CD8-positive, alpha-beta memory T cell (primary cell): ENCODE measurements at places on chromosomes 5 and 9.

GRCh38 chr5:96220610-96221390 is 212.2 kb downstream of the PCSK1 start:
- DNase-seq, result no peak

GRCh38 chr9:37220971-37221370 is 100.6 kb downstream of the ZCCHC7 start:
- DNase-seq, result no peak

DNA sequence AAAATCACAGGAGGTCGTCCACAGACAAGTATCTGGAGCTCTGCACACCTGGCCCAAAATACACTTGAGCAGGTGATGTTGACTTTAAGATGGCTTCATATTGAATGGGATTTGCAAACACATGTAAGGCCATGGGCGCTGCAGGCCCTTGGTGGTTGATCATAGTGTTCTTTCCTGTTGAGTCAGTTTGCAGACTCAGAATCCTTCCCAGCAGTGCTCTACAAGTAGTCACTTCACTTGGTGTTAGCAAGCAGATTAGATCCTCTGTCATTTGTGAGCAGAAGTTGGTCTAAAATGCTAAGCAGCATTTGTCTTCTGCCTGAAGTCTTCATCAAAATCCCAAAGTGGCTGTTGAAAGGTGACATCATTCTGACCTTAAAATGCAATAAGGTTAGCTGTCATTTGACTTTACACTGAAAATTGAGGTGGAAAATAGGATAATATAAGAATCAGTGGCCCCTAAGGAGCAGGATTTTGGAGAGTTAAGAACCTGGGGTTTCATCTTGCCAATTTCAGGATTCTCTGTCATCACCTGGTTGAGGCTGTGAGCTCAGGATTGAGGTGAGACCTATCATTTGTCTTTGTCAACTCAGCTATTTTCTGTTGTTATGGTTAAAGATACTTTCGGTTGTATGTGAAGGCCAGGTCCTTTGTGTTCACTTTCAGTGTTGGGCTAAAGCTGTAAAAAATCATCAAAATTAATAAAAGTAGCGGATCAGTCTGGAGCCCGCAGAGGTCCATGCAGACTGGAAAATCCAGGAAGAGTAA is 114.5 kb downstream of the LRRC70 start:
- no peak for DNase-seq

DNA sequence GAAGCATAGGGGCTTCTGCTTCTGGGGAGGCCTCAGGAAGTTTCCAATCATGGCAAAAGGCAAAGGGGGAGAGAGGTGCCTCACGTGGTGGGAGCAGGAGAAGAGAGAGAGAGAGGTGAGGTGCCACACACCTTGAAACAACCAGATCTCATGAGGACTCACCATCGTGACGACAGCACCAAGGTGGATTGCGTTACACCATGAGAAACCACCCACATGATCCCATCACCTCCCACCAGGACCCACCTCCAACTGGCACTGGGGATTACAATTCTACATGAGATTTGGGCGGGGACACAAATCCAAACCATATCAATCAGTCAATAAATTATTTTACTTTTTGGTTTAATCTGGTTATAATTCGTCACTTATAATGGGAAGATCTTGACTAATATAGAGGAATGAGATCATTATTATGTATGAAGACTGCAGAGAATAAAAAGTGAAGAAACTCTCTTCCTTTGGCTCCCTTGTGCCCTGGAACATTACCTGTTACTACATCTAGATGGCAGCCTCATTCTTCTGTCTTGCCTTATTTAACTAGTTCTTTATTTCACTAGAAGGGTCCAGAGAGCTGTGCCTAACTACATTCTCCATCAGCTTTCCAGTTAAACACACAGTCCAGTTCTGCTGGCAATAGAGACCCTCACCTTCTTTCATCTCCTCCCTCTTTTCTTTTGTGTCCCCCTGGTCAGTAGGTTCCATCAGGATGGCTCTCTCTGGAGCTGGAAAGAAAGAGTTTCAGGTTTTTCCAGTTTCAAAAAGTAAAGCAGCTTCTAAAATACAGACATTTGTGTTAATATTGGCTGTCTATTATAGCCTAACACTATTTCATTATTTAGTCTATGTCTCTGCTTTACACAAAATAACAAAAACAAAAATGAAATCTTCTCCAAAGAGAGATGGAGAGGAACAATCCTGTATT is 21.7 kb upstream of the SPINK7 start:
- DNase-seq, result no peak

DNA sequence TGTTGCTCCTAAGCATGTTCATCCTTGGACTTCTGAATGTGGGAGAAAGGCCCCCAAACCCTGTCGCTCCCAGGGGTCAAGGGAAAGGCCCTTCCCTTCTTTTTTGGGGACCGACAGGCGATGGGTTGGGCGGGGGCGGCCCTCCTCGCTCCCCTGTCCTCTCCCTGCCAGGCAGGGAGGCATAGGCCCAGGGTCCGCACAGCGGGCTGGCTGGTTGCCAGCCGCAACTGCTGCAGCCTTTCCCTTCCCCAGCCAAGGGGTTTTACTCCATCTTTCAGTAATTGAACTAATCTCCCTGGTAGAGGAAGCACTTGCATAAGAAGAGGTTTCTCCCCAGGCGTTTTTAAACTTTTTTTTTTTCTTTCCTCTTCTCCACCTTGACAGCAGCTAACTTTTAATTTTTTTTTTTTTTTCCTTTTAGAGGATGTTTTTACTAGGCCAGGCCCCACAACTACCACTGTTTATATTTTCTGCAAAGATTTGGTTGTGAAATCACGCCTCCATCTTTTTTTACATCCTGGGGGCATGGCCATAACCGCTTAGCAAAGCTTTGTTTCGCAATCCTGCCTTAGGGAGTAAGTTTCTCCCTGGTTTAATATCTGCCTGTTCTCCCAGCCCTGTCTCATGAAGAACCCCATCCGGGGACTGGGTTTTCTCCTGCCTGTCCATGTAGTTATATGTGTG is 216.9 kb upstream of the ZNF608 start:
- no peak for DNase-seq

GRCh38 chr5:142864290-142865260 is 94.4 kb downstream of the ARHGAP26 start:
- DNase-seq, result no peak

DNA sequence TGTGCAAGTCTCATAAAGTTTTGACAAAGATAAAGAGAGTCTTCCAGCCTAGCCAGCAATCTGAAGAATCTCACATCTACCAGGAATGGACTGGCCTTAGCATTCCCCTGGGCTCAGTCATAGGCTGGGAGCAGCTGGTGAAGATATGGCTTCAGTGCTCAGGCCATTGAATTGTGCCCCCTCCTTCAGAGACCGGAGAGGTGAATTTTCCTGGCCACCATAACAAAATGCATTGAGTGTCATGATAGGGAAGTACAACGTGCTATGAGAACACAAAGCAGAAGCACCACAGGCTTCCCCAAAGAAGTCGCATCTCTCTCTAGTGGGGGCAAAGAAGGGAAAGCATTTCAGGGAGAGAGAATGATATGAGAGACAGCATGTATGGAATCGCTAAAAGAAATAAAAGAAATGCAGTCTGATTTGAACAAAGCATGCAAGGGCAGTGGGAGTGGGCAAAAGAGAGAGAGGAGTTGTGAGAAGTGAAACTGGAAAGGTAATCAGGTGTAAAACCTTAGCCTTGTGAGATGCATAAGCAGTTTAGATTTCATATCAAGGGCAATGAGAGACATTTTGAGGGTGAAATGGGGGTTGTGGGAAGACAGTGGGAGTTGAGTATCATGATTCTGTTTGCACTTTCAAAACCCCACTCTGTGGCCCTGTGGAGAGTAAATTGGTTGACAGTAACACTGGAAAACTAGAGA is 57.1 kb upstream of the NMUR2 start:
- DNase-seq, result no peak

- no peak for DNase-seq
Observed at GRCh38 chr9:114895521-114895991, 34.8 kb downstream of the TNFSF8 start.

- DNase-seq, result no peak
Observed at GRCh38 chr5:107634981-107635848, 35.5 kb downstream of the EFNA5 start.

DNA sequence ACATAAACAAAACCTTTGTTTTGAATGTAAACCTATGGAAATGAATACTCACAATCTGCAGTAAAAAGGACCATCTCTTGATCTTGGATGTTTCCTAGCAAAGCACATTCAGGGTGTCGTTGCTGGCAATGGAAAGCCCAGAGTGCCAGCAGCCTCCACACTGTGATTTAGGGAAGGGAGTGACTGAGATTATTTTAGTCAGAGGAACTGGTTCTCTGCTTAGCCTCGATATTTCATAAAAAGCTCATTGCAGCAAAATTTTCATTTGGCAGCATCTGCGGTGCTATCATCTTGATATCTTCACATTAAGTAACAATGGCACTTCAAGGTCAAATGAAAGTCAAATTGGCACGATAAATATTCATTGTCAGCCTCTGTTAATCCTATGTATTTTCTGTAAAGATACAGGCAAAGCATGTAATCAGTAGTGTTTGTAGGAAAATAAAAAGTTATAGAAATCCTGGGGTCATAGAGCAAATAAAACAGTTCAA is 116.0 kb downstream of the MACIR start:
- no peak for DNase-seq

DNA sequence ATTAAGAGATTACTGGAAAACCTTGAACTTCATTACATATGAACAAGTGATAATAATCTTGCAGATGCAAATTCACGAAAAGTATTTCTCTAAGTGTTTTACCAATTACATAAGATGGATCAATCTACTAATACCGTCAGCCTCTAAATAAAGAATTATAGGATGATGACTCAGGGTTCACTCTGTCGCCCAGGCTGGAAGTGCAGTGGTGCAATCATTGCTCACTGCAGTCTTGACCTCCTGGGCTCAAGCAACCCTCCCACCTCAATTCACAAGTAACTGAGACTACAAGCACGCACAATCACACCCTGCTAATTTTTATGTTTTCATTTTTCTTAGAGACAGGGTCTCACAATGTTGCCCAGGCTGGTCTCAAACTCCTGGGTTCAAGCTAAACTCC is 56.1 kb downstream of the CHD1 start:
- no peak for DNase-seq

- DNase-seq, result no peak
Observed at GRCh38 chr5:172597755-172598155, 43.3 kb upstream of the NEURL1B start.

DNA sequence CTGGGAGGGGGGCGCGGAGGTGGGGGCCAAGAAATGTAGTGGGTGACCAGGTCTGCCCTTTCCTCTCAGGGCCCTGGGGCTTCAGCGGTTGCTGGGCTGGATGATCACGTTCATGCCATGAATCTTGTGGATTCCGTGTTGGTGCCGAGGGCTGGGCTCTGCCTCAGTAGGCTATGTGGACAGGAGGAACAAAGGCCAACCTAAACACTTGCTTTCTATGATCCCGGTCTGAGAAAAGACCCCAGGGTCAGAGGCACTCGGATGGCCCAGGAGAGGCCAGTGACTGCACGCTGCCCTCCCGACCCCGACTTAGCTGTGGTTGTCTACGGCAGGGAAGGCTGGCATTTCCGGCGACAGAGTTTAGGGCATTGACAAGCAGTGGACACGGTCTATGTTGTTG is 26.6 kb downstream of the PHF2 start:
- DNase-seq, result no peak

- DNase-seq, result no peak
Observed at GRCh38 chr9:103444176-103444575, 449.0 kb downstream of the CYLC2 start.

DNA sequence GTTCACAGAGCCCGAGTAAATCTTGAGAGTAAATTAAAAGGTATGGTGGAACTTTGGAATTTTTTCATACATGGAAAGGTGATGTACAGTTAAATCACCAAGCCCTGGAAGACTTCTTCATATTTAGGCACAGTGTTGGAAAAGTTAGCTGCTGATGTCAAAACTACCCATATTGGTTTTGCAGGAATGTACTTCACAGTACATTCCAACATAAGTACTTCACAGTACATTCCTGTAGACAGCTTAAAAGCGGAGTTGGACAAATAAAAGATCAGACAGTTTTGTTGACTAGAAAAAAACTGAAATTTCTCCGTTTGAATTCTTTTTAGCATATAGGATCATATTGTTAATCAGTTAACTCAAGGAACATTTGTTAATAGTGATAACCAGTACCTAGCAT is 1.8 kb downstream of the RANBP17 start:
- no peak for DNase-seq

DNA sequence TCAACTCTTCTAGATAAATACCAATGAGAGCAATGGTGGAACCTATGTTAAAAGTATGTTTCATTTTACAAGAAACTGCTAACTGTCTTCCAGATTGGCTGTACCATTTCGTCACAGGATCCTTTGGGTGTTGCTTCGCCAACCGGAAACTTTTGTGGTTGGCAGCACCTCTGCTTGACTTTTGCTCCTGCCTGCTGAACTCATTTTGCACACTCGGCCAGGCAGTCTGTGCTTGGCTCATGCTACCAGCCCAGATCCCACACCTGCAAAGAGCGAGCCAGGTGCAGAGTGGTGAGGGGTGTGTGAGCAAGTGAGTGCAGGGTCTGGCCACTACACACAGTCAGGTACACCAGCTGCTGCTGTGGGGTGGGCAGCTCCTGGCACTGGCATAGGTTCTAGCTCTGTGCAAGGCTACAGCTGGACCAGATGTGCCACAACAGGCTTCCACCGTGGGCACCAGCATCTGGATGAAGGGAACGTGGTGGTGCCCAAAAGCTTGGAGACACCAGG is 422.3 kb downstream of the PRR16 start:
- DNase-seq, result no peak

DNA sequence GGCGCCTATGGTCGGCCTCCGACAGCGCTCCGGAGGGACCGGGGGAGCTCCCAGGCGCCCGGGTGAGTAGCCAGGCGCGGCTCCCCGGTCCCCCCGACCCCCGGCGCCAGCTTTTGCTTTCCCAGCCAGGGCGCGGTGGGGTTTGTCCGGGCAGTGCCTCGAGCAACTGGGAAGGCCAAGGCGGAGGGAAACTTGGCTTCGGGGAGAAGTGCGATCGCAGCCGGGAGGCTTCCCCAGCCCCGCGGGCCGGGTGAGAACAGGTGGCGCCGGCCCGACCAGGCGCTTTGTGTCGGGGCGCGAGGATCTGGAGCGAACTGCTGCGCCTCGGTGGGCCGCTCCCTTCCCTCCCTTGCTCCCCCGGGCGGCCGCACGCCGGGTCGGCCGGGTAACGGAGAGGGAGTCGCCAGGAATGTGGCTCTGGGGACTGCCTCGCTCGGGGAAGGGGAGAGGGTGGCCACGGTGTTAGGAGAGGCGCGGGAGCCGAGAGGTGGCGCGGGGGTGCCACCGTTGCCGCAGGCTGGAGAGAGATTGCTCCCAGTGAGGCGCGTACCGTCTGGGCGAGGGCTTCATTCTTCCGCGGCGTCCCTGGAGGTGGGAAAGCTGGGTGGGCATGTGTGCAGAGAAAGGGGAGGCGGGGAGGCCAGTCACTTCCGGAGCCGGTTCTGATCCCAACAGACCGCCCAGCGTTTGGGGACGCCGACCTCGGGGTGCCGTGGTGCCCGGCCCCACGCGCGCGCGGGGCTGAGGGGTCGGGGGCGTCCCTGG is 561 bp downstream of the DAPK1 start:
- no peak for DNase-seq

DNA sequence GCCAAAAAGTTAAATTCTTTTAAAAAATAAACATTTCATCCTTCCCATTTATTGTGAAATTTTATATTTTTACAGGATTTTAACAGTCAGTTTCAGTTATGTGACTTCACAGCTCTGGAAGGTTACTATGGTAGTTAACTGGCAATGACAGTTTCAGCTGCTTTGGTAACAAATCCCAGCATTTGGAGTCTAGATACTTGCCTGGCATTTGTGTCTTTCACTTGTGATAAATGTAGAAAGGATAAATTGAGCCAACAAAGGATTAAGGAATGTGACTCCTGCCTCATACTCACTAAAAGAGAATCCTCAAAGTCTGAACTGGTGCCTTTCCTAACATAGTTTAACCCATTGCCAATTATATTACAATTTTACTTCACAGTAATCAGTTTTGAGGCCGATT is 315.5 kb downstream of the FER start:
- DNase-seq, result no peak
